Astrocyte of the cerebellum (primary cell): ENCODE measurements at places on chromosomes 11 and 22.

DNA sequence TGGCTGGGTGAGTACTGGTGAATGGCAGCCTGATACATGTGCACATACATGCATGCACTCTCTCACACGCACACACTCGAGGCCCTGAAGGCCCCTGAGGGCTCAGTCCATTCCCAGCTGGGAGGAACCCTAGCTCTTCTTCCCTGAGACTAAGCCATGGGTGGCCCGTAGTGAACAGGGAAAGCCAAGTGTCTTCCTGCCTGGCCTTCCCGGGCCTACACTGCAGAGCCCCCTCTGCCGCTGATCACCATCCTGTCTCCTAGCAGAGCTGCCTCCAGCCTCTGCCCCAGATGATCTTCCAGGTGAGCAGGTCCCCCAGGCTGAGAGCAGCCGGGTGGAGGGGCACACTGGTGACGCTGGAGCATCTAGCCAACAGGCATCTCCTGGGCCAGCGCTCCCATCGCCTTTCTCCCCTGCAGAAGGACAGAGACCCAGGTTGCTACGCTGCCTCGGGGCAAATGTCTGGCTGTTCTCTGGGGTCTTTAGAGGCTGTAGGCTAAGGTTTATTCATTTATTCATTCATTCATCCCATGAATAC, 57.3 kb downstream of the CD82 start:
- no peak for DNase-seq

DNA sequence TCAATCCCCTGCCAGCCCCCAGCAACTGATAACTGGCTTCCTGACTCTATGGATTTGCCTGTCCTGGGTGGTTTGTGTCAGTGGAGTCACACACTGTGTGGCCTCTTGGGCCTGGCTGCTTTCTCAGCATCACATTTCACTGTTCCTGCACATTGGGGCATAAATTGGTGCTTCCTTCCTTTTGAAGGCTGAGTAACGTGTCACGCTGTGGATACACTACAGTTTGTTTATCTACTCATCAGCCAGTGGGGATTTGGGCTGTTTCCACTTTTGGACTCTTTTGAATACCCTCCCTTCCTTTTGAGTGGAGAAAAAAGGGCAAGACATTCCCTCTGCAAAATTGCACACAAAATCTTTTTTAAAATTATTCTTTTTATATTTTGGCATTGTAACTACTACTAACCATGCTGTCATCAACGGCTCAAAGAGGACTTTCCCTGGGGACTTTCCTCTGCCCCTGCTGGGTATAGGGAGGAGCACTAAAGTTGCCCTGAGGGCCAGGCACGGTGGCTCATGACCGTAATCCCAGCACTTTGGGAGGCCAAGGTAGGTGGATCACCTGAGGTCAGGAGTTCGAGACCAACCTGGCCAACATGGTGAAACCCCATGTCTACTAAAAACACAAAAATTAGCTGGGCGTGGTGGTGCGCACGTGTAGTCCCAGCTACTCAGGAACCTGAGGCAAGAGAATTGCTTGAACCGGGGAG, 7.8 kb upstream of the CELSR1 start:
- no peak for DNase-seq

DNA sequence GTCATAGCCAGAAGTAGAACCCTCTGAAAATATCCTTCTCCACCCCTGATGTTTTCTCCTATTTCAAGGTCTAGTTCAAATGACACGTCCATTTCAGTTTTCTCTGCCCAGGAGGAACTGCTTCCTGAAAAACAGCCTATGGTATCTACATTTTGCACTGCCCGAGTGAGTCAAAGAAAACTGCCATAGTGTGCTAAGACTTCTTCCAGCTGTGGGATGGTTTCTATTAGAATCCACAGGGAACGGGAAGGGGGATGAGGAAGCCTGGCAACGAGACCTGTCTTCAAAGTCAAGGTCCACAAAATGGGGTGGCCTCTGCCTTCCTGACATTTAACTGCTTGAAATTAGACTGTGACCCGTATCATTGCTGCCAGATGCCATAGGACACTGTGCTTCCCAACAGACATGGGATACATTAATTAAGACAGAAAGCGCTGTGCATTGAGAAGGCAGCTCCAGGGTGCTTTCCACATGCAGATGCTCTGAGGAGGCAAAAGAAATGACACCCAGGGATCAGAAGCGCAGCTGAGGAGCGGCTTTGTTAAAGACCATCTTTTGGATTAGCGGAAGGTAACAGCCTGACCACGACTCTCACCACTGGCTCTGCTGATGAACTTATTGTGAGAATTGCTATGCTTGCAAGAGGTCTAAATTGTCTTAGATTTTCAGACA, 39.4 kb upstream of the NUP50 start:
- no peak for DNase-seq

- no peak for DNase-seq
These were observed 1.6 kb downstream of the GPHA2 start for GRCh38 chr11:64933935-64934681.

GRCh38 chr11:61752117-61752924, at the start of gene MYRF:
Gene MYRF (plus strand): TSS chr11:61752636. CDS start chr11:61752745, 109 bp downstream.
- no peak for DNase-seq

DNA sequence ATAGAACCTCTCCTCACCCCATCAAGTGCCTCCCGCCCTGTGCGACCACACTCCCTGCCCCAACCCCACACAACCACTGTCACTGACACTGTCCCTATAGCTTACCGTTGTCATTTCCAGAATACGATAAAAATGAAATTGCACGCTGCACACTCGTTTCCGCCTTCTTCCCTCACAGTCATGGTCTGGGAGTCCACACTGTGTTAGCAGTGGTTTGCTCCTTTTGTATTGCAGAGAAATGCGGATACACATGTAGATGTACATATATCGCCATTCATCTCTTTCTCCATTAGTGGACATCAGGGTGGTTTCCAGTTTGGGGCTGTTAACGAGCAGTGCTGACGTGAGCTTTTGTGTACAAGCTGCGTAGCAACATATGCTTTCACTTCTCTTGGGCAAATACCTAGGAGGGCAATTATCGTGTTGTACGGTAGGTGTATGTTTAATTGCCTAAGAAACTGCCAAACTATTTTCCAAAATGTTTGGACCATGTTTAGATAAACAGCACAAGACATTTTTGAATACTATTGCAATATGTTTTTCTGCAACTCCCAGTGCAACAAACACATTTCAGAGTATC, 59.2 kb upstream of the CD5 start:
- no peak for DNase-seq

DNA sequence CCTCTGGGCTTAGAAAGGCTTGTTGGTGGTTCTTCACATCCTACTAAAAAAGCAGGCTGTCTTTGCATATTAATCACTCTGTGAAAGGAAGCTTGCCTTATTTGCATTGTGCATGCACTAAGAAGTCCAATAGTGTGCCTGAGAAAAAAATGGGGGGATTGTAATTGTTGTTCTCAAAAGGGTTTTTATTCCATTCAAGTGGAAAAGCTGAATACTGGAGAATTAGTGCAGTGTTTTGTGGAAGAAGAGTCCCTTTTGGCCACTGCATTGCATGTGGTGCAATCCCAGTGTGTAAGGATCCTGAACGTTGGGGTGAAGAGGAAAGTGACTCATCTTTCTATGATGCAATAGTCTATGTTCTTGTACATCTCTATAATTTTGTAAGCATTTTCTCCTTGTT, 16.5 kb downstream of the NCAM1 start:
- DNase-seq: no peak

DNA sequence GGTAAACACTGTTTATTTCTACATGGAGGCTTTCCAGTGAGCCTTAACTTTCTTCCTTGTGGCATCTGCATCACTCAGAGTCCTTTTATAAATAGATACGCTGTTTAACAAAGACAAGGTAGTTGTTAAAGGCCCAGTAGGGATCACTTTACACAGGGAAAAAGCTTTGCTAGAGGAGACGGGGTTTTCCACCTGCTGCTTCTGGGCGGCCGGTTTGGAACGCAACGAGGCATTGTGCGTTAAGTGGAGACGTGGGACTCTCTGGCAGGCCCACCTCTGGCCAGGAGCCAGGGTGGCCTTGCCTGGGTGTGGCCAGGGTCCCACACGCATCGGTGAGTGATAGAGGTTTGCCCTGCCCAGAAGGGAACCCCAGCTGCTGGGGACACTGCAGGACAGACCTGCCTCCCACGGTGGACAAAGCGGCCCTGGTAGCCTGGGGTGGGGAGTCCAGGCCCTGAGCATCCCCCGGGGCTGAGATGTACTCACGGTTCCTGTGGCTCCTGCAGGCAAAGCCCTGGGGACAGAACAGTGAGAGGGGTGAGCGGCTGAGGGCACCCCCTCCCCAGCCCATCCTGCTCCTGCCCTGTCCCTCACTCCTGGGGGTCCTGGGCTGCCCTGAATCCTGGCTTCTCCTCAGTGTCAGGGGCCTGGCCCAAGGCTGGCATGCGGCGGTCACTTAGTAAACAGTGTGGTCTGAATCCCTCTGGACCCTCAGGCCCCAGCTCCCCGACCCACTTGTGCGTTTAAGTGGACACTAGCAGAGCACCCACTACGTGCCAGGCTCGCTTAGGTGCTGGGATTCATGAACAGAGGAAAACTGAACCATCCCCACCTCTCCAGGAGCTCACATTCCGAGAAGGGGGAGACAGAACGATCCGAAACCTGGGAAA, 4.2 kb downstream of the IL17REL start:
- no peak for DNase-seq

GRCh38 chr22:21029486-21030025, 2.8 kb downstream of the SLC7A4 start:
- DNase-seq: no peak

DNA sequence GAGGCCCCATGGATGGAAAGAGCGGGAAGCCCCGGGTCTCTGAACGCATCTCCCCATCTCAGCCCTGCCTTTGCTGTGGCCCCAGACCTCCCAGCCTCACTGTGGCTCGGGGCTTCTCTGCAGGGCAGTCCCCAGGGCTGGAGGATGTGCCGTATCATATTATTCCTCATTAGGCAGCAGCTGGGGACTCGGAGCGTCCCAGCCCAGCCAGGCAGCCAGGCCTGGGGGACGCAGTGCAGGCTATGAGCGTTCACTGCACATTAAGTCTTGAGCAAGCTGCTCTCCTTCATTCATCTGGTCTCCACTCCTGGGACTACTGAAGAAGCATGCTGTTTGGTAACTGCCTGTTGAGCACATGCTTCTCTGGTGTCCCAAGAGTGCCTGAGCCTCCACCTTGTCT, 226.8 kb upstream of the TBCEL start:
- DNase-seq: no peak

- DNase-seq: no peak
These were observed 215 bp downstream of the ZNRF3 start for GRCh38 chr22:28883657-28883916.

- no peak for DNase-seq
These were observed 640.8 kb downstream of the FAM181B start for GRCh38 chr11:82092904-82093303.
